ENCODE measurements at places on chromosomes 7 and 10.
A peak's percentile ranks its signal among the peaks of the same experiment; 100 is the strongest.

GRCh38 chr7:151672716-151673115 is 153.0 kb upstream of the RHEB start:
- DNase-seq = peak; percentile 59

- DNase-seq = no peak
Observed at GRCh38 chr7:42511027-42511426, 274.0 kb upstream of the GLI3 start.

- no peak for DNase-seq
Observed at GRCh38 chr10:92208736-92209135, 82.1 kb downstream of the CPEB3 start.

- no peak for DNase-seq
Observed at GRCh38 chr10:116995648-116996047, 9.3 kb downstream of the SHTN1 start.

DNA sequence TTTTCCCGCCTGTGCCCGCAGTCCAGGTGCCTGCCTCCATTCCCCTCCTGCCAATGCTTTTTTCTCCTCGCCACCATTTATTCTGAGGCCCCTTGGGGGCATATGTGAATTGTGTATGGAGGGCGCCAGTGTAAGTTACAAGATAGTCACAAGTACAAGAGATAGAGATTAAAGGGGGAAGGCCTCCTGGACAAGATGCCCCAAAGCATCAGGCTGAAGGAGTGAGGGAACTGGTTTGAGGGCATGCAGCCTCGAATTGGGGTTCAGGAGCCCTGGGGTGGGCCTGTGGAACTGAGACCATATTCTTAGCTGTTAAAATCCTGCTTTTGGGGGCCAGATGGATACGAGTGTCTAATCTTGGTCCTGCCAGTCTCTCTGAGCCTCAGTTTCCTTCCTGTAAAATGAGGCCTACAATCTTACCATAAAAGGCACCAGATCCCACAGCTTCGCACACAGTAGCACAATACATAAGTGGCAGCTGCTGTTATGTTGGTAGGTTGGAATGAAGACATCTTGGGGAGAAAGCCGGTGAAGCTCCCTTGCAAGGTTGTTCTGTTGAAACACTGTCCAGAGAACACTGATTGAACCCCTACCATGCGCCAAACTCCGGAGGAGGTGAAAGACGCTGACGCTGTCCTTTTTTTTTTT is 545 bp upstream of the COMTD1 start:
- peak; percentile 66 for DNase-seq

GRCh38 chr10:92047215-92047614 is 123.6 kb downstream of the BTAF1 start:
- DNase-seq = no peak

DNA sequence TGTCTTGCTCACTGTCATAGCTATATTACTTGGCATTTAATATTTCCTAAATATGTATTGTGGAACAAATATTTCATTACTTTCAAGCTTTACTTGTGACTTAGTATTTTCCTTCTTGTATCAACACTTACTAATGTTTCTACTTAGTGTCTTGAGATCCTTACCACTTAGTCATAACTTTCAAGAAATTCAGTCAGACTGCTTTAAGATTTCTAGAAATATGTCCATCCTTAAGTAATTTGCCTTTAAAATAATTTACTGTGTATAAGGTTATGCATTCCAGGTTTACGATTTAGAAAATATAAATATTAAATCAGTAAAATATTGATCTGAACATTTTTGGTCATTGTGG is 87.3 kb upstream of the CSTF2T start:
- no peak for DNase-seq

DNA sequence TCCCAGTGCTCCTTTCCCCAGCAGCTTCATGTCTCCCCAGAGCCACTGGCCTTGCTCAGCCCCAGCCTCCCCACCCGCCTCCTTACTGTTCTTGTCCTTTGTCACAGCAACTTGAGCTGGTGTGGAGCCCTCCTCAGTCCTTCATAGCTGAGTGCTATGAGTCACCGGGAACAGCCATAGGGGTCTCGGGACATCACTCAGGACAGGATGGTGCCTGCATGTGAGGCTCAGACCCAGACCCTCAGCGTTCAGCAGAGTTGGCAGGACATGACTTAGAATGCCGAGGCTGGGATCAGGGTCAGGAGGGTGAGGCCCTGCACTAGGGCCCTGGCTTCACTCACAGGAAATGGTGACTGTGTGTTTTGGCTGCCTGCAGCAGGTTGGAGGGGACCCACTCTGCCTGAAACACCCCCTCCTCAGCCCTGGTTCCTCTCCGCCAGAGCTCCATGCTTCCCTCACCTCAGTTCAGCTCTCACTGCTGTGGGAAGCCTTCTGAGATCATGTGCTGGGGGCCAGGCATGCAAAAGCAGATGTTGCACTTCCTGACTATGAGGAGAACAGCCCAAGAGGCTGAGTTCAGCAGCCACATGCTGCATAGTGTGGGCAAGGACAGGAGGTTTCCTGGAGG is 40.7 kb upstream of the GJD4 start:
- no peak for DNase-seq

- DNase-seq = no peak
Observed at GRCh38 chr10:112815269-112816032, 134.6 kb upstream of the TCF7L2 start.

- DNase-seq = no peak
Observed at GRCh38 chr7:44066111-44066460, 719 bp upstream of the PGAM2 start.

DNA sequence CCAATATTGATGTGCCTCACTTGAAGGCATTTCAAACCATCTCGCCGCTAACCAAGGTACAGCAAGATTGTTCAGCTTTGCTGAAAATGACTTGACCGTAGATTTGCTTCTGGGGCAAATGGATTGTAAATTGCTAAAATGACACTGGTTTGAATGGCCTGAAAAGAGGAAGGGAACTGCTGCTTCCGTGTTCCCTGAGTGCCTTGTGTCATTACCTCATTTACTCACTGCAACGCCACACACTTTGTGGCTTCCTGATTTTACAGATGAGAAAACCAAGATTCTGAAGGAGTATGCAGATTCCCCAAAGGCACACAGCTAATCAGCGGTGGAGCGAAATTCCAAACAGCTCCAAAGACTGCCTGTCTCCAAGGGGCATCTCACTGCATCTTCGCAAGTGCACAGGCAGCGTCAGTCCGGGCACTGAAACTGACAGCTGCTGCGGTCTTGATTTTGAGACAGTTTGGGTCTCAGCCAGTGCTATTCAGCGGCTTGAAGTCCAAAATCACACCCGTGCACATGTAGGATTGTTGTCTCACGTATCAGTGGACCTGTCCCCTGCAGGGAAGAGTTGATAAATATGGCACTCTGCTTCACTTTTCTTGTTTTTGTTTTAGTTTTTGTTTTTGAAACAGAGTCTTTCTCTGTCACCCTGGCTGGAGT is 290.9 kb downstream of the DPP6 start:
- DNase-seq = no peak

GRCh38 chr7:2585446-2585845 is 26.7 kb downstream of the IQCE start:
- DNase-seq = no peak

- no peak for DNase-seq
Observed at GRCh38 chr10:77844177-77844576, 82.4 kb downstream of the DLG5 start.

- DNase-seq = peak; percentile 27
Observed at GRCh38 chr10:132815168-132815857, 29.4 kb upstream of the NKX6-2 start.

DNA sequence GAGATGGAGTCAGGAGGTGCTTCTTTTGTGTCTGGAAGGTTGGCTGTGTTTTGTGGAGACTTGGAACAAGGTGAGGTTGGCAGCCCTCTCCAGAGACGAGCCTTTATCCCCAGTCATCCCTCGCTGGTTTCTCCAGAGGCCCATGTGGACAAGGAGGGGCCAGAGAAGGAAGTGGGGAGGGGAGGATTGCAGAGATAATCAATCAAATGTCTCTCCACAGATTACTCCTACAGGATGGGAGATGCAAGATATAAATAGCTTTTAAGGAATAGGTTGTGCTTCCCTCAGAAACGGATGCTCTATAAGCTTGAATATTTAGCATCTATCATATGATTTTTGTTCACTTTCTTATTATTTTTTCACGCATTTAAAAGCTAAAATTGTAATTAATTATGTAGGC is 70.4 kb upstream of the VWDE start:
- DNase-seq = no peak

GRCh38 chr7:54812756-54813322 is 53.8 kb upstream of the SEC61G start:
- no peak for DNase-seq

DNA sequence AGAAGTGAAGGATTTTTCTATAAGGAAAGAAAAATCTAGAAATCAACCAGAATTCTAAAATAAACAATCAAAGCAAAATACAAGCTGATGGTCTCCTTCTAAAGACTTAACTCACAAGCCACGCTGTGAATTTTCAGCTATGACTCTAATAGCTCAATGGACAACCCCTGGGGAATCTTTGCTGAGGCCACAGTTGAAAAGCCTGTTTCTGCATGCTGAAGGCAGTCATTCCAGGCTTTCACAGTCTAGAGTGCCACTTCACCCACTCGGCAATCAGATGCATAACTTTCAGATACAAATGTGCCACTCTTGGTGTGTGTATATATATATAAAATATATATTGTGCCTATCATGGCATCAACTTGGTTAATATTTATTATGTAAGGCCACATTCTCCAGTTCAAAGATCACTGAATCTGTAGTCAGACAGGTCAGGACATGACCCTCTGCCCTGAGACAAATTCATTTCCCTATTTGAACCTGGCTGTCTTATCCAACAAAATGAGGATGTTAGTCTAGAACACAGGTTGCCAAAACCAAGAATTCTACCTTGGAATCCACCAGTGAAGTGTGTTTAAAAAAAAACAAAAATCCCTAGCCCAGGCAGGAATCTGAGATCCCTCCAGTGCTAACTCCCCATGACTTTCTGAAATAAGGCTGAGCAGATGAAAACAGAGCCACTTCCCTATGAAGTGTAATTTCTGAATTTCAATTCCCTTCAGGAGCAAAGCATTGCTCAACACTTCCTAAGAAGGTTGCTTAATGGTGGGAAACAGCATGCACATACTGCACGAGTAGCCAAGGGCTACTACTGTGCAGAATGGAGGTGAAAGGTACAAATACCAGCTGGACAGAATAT is 9.9 kb downstream of the LIPA start:
- no peak for DNase-seq

- no peak for DNase-seq
Observed at GRCh38 chr10:129131457-129132132, 335.4 kb upstream of the MGMT start.

DNA sequence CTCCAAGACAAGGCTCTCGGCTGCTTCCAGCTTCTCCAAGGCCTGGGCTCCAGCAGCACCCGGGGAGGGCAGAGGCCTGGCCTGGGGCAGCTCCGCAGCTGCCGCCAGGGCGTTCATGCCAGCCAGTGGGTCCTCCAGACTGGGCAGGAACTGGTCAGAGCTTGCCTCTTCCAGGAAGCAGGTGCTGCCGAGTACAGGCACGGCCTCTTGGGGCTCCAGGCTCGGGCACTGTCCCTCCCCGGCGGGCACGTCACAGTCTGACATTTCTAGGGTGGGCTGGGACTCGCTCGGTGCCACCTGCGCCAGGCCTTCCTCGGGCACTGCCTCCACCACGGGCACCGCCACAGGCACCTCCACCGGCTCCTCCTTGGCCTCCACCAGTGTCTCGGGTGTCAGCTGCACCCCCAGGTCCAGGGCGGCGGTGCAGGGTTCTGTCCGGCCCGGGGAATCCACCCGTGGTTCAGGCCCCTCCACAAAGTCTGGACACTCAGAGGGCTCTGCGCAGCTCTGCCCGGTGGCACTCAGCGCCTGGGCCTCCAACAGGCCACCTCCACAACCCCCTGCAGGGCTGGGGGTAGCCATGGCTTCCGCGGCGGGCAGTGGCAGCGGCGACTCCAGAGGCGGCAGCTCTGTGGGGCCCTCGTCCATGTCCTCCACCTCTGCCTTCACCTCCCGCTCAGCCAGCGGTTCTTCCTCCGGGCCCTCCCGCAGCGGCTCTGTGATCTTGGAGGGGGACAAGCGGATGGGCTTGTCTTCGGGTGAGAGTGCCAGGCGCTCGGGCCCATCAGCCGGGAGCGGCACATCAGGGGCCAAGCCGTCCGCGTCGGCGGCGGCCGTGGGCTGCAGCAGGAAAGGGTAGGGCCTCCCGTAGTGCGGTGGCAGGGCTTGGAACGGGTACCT is 52.9 kb downstream of the TNRC18 start:
- no peak for DNase-seq

DNA sequence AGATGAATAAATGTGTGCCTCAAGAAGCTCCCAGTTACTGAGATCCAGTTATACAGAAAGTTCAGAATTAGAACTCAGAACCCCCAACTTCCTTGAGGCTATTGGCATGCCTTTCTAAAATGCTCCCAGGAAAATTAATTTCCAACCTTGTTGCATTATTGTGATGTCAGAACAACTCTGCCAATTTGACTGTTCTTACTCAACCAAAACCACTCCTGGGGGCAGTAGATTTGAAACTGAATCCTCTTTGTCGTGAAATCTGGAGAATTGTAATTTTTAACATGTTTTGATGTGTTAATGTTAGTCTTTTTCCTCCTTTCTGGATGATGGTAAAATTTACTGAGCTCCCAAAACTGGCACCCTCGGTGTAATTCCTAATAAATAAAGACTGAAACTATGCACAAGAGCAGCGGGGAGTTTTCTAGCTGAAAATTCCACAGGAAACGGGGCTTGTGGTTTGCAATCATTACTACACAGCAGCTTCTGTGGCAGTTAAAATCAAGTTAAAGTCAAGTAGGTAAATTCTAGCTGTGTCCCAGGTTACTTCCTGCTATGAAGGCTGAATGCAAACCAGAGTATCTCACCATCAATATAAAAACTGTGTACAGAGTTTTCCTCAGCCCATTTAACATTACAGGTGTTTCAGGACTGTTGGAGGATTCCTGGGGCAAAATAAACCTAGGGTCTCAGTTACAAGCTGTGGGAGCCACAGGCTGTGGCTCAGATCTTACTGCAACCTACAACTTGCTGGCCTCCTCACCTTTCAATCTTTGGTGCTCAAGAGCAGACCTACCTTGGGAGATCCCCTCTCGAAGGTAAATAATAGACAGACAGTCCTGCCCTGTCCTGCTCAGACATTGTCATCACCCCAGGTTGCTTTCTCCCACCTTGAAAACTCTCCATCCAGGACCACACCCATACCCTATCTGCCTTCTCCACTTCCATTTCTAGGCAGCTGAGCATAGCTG is 156.3 kb upstream of the KMT2E start:
- DNase-seq = no peak
